ENCODE measurements at places on chromosomes 2 and 18. TPM values are rescaled to one million over a fixed set of nuclear protein-coding genes. Genes with fewer than 3 reads are reported as not detected.

The CNDP1 gene
- not detected for total RNA-seq

The NLRC4 gene
- not detected for total RNA-seq

The REG3A gene
- not detected for total RNA-seq

The NOSTRIN gene
- total RNA-seq, result 0.24 TPM

The PIEZO2 gene
- total RNA-seq, result 2.1 TPM

The LYPD6 gene
- total RNA-seq, result not detected

The RIT2 gene
- total RNA-seq, result not detected

The SERPINB10 gene
- not detected for total RNA-seq

Data from cardiac ventricle fibroblast (primary cell).